NCI-H1436 (cell line): ENCODE measurements at places on chromosomes 16 and 17.

GRCh38 chr17:3730881-3731429 lies 7.3 kb downstream of the HASPIN start:
- DNase-seq: no peak

GRCh38 chr17:17104494-17104893 lies 62.2 kb downstream of the MPRIP start:
- DNase-seq: no peak

- DNase-seq: no peak
Measured at GRCh38 chr17:50096092-50096491, 941 bp downstream of the PDK2 start.

- no peak for DNase-seq
Measured at GRCh38 chr17:70597774-70598173, 428.4 kb downstream of the KCNJ2 start.

DNA sequence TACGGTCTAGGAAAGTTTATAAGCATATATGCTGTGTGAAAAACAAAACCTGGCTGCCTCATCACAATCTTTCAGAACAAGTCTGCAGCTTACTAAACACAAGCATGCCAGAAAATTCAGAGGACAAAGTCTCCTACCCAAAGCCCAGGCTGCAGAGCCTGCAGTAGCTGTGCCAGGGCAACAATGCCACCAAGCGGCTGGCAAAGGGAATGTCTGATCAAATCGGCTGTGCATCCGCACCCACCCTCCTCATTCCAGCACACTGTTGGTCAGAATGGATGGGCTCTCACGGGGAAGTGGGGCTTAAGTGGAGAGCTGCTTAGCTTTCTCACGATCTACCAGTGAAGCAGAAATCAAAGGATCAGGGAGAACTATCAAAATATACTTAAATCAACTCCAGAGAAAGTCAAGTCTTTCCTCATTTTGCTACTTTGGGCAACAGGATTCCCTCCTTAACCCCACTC lies 73.5 kb downstream of the CYTH1 start:
- DNase-seq: peak; percentile 64

DNA sequence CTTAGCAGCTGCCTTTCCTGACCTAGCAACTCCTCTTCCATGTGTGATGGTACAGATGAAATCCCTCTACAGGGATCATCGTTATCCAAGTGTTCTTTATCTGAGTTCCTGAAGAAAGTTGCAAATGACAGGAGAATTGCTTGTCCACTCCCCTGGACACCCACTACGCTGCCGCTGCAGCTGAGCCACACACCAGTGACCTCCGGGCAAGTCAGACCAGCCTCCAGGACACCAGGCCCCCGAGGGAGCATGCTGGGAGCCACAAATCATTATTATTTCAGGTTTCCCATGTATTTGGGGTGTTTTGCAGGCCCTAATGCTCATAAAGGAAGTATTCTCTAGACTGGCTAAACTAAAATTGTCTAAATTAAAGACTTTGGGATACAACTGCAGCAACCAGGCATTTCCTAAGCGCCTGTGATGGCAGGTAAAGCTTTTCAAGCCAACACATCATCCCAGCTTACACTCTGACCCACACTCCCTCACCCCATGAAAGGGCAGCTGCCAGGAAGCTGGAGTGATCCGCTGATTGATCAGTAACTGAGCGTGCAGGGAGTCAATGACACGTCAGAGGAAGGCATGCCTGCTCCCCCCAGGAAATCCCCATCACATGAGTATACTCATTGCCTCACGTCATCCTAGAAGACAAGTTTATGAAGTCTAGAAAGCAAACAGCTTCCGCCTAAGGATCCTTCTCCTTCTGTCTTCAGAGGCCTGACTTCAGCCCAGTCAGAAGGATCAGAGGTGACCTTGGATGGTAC lies 14.4 kb downstream of the FA2H start:
- no peak for DNase-seq

DNA sequence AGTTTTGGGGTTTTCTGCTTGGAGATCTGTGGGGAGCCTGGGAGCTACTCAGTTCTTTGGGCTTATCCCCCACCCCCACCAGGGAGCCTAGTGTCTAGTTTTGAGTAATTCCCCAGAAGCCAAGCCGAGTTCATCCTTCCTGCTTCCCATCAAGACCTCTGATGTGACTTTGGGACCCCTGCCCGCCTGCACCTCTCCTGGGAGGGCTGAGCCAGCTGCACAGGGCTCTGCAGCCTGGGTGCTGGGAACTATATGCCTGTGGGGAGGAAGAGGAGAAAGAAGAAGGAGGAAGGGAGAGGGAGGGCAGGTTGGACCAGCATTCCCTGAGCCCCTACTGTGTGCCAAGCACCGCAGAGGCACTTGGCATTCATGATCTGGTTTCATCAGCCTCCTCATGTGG lies 178.9 kb downstream of the TMEM132E start:
- DNase-seq: no peak

DNA sequence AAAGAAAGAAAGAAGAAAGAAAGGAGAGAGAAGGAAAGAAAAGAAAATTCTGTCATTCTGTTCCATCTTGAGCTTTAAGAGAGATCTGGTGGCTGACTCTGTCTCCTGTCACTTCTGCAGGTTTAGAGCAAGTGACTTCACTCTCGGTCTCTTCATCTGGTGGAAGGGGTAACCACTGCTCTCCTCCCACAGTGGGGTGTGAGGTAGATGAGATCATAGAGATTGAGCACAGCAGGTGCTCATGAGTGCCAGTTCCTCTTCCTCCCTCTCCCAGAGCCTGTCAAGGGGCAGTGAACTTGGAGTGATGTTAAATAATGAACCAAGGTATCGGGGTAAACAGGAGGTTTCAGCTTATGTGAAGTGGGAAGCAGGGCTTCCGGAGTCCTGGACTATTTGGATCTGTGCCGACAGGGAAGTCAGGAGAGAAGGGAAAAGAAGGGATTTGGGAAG lies 47.7 kb downstream of the BEAN1 start:
- peak; percentile 46 for DNase-seq

DNA sequence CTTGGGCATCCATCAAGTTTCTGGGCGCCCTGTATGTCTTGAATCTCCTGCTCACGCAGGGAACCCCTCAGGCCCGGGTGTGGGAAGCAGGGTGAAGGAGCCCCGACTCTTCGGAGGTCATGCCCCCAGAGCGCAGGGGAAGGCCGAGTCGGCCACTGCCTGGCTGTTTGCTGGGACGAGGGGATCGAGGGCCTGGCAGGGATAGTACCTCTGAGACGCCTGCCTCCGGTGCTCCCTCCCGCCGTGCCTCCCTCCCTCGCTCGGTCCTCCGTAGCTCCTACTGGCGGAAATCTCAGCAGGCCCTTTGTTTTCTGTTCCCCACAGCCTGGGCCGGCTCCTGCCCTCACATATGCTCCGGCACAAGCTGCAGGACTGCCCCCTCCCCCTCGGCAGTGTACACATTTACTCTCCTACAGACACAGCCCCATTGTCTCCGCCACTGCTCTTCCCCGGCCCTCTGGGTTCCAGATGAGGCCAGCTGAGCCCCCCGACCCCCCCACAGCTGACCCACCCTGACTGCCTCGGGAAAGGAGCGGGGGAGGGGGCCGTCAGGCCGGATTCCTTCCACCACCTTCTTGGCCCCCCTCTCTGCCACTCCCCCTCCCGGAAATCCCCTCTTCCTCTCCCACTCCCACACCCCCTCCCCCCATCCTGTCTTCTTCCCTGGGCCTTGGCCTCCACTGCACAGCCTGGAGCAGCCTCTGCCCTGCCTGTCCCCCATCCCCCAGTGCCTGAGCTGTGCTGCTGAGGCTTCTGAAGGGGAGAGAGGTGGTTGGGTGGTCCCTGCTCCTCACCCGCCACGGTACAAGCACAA lies 1.4 kb downstream of the TRAF4 start:
- peak; percentile 39 for DNase-seq

DNA sequence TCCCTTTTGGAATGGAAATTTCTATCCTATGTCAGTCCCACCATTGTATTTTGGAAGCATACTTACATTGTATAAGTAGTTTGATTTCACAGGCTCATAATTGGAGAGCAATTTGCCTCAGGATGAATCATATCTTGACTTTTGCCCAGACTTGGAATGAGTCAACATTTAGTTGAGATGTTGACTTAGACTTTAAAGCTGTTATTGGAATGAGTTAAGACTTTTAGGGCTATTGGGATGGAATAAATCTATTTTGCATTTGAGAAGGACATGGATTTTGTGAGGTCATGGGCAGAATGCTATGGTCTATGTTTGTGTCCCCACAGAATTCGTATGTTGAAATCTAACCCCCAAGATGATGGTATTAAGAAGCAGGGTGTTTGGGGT lies 12.2 kb upstream of the ZNF594 start:
- no peak for DNase-seq

- DNase-seq: no peak
Measured at GRCh38 chr17:22145605-22146178, 453.4 kb downstream of the KCNJ18 start.

DNA sequence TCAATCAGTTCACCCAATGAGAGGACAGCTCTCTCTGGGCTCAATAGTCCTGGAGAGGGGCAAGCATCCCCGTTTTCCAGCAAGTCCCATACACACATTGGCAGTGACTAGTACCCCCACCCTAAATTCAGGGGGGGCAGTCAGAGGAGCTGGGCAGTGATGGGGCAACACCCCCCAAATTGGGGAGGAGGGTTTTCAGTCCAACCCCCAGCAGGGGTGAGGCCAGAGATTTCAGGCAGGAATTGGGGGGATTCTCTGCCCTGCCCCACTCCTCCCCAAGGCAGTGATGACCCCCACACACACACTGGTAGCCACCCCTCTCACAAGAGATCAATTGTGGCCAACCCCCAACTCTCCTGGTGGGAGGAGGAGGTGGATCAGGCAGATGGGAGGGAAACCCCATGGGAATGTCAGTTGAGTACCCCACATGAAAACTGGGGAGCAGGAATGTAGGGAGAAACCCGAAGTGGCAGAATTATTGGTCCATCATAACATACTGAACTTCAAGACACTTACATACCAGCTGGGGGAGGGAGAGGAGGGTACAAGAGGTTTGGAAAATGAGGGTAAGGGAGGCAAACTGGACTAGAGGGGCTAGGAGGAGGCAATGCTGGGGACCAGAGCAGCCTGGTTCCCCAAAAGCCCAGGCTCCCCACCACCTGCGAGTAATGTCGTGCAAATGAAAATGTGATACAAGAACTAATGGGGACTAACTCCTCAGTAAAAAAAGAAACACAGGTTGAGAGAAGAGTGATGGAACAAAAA lies 3.1 kb downstream of the VAMP2 start:
- DNase-seq: no peak

GRCh38 chr16:46904471-46904870 lies 20.3 kb downstream of the GPT2 start:
- DNase-seq: no peak
